Karpas-422 (cell line): ENCODE measurements at places on chromosomes 2 and 18. TPM values are rescaled to one million over a fixed set of nuclear protein-coding genes. Genes with fewer than 3 reads are reported as not detected.

GRCh38 chr2:54058449-54058848 lies 57.0 kb upstream of the ACYP2 start:
- no peak overlapping the region for H3K4me3 ChIP-seq
- H3K4me1 ChIP-seq, result peaks cover 14% of the 10 kb centered on the region
- H3K27ac ChIP-seq, result no peak overlapping the region
- H3K27me3 ChIP-seq, result no peaks in the 10 kb centered on the region
- no peak for DNase-seq
- no peaks in the 10 kb centered on the region for H3K36me3 ChIP-seq

- H3K4me3 ChIP-seq, result no peak overlapping the region
- no peak overlapping the region for H3K27ac ChIP-seq
- H3K36me3 ChIP-seq, result no peaks in the 10 kb centered on the region
- peaks cover 51% of the 10 kb centered on the region for H3K4me1 ChIP-seq
- DNase-seq, result peak; percentile 95
- H3K27me3 ChIP-seq, result no peaks in the 10 kb centered on the region
Measured at GRCh38 chr18:10490401-10491165, 35.2 kb upstream of the NAPG start.

Gene SPEG
- total RNA-seq, result not detected in 2 replicates

Gene PAX8
- total RNA-seq, result 0.90 and 1.5 TPM in 2 replicates

Gene SAG
- total RNA-seq, result not detected in 2 replicates

Gene NEB
- total RNA-seq, result 0.83 and 1.4 TPM in 2 replicates
